ENCODE measurements at places on chromosomes 2 and 18. TPM values are rescaled to one million over a fixed set of nuclear protein-coding genes. Genes with fewer than 3 reads are reported as not detected.

GRCh38 chr2:26621469-26622199 is 19.5 kb downstream of the CIB4 start:
- no peak for DNase-seq

- DNase-seq: peak; percentile 34
Observed at GRCh38 chr2:65071499-65072180, 15.4 kb downstream of the CEP68 start.

The FER1L5 gene
- 0.28 TPM for total RNA-seq

GRCh38 chr18:76410660-76411417 is 84.2 kb downstream of the ZNF516 start:
- no peak for DNase-seq

DNA sequence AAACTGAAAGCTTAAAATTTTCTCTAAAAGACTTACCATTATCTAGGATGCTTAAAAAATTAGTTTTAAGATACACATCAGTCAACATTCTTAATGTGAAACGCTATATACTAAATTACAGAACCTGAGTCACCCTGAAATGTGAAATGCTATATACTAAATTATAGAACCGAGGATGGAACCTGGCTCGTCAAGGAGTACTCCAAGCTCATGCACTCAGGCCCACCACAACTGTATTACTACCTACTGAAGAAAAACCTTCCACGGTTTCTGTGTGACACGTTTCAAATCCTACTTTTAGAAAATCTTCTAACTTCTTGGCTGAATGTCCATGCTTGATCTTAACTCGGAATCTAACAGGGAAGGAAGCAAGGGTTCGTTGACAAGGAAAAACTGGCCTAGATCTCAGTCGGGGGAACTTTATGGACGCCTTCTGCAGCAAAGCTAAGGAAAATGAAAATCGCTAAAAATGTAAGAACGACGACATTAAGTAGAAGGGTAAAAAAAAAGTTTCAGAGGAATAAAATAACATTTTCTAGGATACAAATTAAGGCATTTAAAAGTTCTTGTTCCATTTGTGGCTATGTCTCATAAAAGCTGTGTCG is 1.4 kb downstream of the PRKD3 start:
- no peak for DNase-seq

GRCh38 chr18:22983175-22983574 is 50.0 kb downstream of the RBBP8 start:
- DNase-seq: peak; percentile 35

- DNase-seq: peak; percentile 49
Observed at GRCh38 chr2:98795891-98796676, 65.2 kb upstream of the MGAT4A start.

- DNase-seq: no peak
Observed at GRCh38 chr2:172278667-172279066, 148.7 kb upstream of the ITGA6 start.

The LIMS3 gene
- 0.60 TPM for total RNA-seq

GRCh38 chr2:28644760-28645159 is 106.9 kb upstream of the PPP1CB start:
- DNase-seq: no peak

DNA sequence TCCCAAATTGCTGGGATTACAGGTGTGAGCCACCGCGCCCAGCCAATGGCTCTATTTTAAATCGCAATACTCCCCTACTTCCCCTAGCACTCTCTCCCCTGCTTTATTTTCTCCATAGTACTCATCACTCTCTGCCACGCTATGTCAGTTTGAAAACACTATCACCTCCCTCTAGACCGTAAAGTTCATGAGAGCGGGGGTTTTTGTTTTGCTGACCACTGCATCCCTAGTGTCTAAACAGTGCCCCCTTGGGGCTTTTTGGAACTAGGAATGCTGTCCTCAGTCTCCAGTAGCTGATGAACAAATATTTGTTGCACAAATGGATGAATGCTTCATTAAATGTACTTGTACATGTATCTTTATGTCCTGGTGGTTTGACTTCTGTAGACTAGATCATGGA is 44.1 kb downstream of the ATOH8 start:
- no peak for DNase-seq

DNA sequence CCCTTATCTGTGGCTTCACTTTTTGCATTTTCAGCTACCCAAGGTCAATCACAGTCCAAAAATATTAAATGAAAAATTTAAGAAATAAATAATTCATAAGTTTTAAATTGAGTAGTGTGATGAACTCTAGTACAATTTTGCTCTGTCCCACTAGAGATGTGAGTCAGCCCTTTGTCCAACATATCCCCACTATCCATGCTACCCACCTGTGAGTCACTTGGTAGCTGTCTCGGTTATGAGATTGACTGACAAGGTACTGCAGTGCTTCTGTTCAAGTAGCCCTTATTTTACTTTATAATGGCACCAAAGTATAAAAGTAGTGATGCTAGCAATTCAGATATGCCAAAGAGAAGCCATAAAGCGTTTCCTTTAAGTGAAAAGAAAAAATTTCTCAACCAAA is 28.8 kb downstream of the ADCY3 start:
- DNase-seq: no peak

DNA sequence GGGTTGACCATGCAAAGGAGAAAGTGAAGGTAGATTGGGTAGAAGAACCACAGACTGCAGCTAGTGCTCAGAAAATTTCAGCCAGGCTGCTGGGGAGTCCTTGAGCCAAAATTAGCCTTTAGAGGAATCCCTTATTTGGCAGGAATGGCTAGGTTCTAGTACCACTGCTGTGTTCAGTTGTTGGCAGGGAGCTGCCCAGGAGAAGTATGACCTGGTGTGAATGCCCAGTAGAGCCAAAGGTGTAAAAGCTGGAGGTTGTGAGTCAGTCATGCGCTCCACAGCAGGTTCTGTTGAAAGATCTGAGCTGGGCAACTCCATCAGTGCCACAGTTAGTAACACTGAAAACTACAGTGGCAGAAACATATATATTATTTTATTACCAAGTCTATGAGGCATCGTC is 36.4 kb upstream of the TBR1 start:
- DNase-seq: no peak

- DNase-seq: no peak
Observed at GRCh38 chr18:40072761-40073160, 1882.3 kb upstream of the PIK3C3 start.

GRCh38 chr2:106270471-106270891 is 76.4 kb upstream of the UXS1 start:
- no peak for DNase-seq

The KCNF1 gene
- total RNA-seq: 0.67 TPM

GRCh38 chr2:30371772-30372373 is 75.2 kb upstream of the LCLAT1 start:
- no peak for DNase-seq

DNA sequence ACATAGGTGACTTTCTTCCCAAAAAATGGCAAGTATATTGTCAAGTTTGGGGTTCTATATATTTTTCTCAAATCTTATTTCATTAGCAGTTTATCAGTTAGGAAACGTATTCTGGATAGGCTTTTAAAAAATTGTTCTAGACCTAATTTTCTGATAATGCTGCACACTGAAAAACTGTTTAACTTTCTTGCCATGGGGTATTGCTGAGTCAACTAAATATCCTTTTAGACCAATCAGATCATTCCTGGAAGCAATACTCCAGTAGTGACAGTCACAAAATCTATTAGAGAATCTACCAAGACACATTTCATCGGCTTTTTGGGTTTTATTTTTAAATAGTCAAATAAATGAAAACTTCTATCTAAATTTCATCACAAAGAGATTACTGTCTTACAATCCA is 440.6 kb downstream of the LRRTM4 start:
- no peak for DNase-seq

GRCh38 chr2:190748966-190749365 is 100.1 kb downstream of the NAB1 start:
- no peak for DNase-seq
